ENCODE measurements at places on chromosomes 5 and 9.
A peak's percentile ranks its signal among the peaks of the same experiment; 100 is the strongest.

DNA sequence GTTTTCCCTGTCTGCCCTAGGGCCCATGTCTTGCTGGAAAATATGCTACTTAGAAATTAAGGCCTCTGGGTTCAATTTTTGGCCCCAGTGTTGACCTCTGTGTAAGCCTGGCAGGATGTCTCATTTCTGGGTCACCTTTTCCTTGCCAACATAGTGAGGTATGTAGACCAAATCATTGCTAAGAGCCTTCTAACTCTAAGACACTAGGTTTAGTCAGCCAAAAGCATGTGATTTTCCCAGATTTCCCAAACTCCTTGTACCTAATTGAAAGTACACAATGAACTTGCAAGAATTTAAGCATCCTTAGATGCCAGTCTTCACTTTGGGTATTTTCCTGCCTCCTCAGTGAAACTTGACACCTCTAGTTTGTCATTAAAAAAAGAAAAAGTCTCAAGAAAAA is 77.0 kb downstream of the GALNT10 start:
- no peak for DNase-seq

DNA sequence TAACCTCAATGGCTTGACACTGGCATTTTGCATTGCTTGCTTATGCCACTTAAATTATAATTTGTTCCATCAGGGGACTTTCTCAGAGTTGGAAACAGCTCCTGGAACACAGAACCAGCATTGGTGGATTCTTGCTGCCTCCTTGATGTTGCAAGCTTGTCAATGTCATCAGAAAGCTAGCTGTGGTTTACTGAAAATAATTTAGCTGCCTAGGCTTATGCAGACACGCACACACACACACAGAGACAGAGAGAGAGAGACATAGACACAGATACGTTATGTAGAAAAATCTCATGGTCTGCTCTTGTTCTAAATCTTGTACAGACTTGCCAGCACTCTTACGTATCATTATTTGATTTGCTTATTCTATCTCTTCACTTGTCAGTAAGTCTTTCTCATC is 78.0 kb downstream of the HMHB1 start:
- peak; percentile 50 for DNase-seq

- no peak for DNase-seq
Observed at GRCh38 chr5:67732921-67733320, 482.6 kb upstream of the PIK3R1 start.

DNA sequence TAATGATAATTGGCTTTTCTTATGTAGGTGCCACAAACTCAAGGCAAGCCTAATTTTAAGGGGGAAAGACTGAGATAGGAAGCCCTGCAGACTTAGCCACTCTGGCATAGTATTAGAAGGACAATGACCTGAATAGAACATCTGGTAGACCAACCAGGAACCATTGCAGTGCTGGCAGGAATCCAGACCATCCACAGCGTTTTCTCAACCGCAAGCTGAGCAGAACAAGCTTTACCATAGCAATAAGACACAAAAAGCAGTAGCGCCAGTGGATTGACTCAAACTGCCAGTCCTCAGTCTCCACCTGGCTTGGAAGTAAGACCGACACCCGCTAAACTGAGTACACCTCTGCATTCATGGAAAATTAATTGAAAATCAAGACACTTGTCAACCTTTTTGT is 141.3 kb upstream of the LPAR1 start:
- peak; percentile 24 for DNase-seq

DNA sequence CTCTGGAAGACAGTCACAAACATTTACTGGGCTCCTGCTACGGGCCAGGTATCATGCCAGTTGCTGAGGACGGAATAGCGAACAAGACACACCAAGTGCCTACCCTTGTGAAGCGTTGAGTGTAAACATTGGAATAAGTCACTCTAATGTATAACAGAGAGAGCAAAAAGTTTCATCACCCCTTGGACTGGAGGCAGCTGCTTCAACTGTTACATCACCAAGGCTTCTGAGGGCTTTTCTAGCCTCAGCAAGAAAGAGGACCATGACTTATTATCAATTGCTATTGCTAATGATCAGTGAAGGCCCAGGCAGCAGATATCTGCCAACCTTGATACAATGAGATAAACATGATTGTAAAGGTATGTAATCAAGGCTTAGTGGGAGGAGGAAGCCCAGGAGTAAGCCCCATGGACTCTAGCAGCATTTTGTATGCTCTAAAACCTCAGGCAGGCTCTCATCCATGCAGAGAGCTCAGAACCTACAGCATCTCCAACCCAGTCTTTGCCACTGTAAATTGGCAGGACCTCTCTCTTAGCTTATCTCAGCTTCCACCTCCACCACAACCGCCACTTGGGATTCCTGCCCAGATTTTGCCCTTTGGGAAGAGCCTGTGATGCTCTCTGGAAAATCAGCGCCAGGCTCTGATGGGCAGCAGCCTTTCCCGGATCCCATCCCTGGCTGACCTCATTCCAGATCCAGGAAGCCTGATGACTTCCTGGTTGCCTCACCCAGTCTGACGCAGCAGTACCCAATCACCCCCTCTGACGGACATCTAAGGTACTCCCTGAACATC is 54.5 kb downstream of the ADAM19 start:
- no peak for DNase-seq

DNA sequence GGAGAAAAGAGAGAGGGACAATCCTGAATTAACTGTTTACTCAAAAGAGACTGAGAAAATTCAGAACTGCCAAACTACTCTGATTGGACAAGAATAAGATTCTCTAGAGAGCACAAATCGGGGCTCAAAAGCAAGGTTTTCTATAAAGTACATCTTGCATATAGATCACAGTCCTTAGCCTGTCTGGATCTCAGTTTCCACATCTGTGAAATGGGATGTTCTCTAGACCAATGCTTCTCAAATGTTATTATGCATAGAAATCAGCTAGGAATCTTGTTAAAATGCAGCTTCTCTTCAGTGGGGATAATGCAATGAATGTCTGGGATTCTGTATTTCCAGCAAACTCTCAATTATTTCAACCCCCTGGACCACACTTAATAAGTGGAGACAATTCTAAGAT is 231.6 kb downstream of the ESM1 start:
- DNase-seq, result no peak

DNA sequence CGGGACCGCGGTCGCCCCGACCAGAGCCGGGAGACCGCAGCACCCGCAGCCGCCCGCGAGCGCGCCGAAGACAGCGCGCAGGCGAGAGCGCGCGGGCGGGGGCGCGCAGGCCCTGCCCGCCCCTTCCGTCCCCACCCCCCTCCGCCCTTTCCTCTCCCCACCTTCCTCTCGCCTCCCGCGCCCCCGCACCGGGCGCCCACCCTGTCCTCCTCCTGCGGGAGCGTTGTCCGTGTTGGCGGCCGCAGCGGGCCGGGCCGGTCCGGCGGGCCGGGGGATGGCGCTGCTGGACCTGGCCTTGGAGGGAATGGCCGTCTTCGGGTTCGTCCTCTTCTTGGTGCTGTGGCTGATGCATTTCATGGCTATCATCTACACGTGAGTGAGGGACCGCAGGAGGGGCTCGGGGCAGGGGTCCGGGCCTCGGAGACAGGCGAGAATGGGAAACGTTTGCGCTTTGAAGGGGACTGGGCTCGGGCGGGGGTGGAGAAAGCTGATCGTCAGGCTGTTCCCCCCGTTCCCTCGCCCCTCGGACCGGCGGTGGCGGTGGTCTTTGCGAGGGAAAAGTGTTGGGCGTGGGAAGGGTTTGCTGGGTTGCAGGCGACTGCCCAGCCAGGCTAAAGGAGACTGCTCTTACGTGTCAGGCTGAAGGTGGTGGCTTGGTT is 457 bp downstream of the UGCG start:
- DNase-seq, result peak; percentile 92

All from NCI-H69 (cell line).